ENCODE measurements at places on chromosomes 1 and 21.

DNA sequence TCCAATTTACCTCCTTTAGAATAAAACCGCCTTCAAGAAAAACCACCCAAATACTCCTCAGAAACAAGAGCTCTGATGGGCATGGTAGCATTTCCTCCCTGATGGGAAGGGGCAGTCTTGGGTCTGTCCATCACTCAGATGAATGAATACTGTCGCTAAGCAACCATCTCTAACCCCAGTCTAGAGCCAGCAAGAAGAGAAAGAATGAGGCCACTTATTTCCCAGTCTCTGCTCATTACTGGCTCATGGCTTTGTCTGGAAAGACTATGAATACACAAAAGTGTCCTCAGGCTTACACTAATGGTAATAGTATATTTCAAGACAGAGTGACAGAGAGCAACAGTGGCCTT, 51.0 kb upstream of the F3 start:
- no peak for DNase-seq

- DNase-seq = no peak
Observed at GRCh38 chr1:95640746-95641145, 406.7 kb downstream of the RWDD3 start.

- DNase-seq = no peak
Observed at GRCh38 chr1:86714159-86714558, 9.8 kb downstream of the SH3GLB1 start.

DNA sequence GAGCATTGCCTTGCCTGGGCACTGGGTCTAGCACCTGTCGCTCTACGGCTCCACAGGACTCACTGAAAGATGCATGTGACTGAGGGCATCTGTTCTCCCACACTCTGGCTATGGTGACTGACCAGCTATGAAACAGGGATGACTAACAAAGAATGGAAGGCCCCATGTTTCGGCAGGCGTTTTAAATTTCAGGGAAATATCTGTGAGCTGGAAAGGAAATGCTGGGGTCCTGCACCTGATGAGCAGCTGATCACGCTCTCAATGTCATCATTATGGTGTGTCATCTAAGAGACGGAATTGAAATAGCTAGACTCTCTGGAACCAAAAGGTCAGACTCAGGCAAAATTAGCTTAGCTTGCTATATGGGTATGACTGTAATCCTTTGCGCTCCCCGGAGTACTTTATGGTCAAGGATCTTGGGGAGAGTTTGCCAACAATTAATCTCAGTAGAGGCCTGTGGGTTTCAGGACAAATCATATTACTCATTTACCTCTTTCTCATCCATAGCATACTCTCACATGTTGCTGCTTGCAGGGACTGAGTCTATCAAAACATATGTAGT, 24.5 kb upstream of the PALMD start:
- DNase-seq = no peak

DNA sequence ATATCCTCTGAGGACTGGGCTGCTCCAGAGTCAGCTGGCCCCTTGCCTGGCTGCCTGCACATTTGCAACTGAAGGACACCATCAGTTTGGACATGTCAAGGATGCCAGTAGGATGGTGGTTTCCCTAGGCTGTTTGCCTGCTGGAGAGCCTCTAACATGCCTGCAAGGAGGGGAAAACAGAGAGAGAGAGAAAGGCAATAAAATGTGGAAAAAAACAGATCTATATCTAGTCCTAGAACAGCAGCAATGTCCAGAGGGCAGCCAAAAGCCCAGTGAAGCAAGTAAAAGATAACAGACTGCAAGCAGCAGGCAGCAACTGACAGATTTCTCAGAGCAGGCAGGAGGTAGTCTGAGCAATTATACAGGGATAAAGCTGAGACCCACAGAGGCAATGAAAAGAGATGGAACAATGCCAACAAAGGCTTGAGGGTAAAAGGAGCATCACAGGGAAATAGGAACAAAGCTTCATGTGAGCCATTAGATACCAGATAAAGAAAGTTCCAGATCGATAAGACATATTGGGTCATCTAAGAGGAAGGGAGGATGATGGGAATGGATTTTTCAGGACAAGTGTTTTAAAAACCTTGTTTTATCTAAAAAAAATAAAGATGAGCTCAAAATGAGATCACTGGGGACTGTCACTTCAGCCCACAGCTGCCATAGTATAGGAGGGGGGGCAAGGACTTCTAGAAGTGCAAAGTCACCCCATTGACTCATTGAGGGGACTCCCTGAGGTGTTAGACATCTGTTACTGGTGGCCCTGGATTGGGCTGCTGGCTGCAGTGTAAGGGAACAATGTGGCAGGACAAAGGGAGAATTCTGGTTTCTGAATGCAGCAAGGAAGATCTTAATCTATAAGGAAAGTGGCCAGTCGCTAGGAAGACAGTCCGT, 38.6 kb upstream of the GADD45A start:
- no peak for DNase-seq

DNA sequence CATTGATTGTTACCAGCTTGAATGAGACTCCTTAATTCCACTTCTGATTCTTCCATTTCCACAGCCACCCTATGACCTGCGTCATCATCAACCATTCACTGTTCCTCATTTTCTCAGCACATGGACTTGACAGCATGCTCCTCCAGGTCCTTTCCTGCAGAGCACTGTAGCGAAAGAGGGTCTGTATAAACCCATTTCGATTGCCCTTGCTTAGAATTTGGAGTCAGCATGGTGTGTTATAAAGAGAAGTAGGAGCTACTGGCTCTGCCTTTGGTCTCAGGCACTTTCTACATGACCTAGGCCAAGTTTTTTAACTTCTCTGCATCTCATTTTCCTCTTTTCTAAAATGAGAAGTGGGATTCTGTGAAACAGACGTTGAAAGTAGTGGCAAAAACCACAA, 133.8 kb downstream of the AK5 start:
- no peak for DNase-seq

DNA sequence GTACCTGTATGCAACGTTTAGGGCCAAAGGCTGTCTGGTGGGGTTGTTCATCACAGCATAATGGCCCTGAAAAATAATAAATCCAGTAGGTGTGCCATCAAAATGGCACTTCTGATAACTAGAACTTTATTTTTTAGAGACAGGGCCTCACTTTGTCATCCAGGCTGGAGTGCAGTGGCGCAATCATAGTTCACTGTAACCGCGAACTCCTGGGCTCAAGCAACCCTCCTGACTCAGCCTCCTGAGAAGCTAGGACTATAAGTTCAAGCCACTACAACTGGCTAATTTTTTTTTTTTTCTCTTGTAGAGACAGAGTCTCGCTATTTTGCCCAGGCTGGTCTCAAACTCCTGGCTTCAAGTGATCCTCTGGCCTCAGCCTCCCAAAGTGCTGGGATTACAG, 4.7 kb downstream of the SNAPIN start:
- no peak for DNase-seq

- DNase-seq = no peak
Observed at GRCh38 chr1:198056255-198056654, 100.5 kb upstream of the NEK7 start.

DNA sequence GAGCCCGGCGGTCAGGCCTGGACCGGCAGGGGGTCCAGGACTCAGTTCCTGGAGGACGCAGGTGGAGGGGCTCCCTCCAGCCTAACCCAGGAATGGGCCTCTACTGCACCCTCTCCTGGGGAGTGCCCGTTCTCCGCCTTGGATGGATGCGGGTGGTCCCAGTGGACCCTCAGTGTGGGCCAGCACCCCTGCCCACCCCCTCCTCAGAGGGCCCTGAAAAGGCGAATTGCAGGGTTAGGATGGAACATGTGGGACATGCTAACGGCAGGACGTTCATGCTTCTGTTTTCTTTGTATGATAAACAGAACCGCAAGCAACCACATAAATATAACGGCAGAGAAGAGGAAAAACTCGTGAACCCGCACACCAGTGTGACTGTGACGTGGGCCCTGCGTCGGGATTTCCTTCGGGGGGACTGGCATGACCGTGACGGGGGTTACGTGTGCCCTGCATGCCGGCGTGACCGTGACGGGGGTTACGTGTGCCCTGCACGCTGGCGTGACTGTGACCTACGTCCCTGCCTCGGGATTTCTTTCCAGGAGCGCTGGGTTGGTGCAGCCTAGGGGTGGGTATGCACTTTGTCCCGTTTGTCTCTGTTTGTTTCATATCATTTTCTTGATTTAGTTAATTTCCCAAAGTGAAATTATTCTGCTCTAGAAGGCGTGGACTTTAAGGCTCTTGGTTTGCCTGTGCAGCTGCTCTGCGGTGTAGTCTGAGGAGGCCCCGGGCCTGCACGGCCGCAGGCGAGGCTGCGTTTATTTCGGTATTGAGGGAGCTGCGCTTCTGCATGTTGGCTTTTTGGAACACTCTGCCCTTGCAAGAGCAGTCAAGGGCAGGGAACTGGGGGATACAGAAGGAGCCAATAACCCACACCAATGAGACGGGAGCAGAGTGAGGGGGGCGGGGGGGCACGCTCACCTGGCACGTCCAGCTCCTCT, 3.1 kb downstream of the FTCD start:
- no peak for DNase-seq

- DNase-seq = no peak
Observed at GRCh38 chr1:25673456-25673855, 56.9 kb downstream of the MAN1C1 start.

- DNase-seq = no peak
Observed at GRCh38 chr1:33649759-33650158, 177.3 kb downstream of the ZSCAN20 start.

GRCh38 chr1:233667741-233668140, 53.8 kb downstream of the KCNK1 start:
- no peak for DNase-seq

GRCh38 chr1:203026031-203026665, at the start of gene PPFIA4:
PPFIA4 (plus strand) TSS chr1:203026491; CDS start chr1:203039009, 12,518 bp downstream.
- peak; percentile 89 for DNase-seq

DNA sequence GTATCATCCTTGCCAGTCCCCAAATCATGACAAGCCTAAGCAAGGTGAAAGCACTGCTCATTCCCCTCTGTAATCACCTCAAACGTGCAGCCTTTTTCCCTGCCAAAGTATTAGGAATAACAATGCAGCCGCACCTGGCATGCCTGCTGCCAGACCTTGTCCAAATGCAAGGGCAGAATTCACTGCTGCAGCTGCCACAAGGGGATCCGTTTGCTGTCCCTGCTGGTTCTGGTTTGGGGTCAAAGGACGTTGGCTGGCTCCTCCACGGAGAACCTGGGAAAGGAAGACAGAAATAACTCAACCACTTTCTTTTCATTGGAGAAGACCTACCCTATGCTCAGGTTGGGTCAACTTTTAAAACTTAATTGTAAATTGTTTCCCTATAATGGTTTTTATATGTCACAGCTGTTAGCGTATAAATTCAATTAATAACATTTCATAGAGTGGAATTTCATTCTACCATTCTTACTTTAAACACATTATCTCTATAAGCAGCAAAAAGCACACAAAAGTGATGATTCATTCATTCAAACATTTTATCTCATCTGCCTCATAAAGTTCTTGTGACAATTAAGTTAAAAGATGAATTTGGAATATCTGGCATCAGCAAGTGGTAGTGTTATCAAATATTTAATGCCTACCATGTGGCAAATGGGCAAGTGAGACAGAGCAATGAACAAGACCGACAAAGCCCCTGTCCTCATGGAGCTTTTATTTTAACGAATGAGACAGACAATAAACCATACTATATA, 59.8 kb upstream of the SDC3 start:
- DNase-seq = no peak

GRCh38 chr21:21165063-21165645, 166.9 kb downstream of the NCAM2 start:
- no peak for DNase-seq

- DNase-seq = peak; percentile 98
Observed at GRCh38 chr21:37366482-37367316, at the start of gene DYRK1A. DYRK1A (plus strand) TSS chr21:37366773; CDS start chr21:37420375, 53,602 bp downstream.

- no peak for DNase-seq
Observed at GRCh38 chr1:39427374-39427773, 64.1 kb upstream of the BMP8A start.

GRCh38 chr1:61842863-61843514, 100.7 kb downstream of the PATJ start:
- no peak for DNase-seq

DNA sequence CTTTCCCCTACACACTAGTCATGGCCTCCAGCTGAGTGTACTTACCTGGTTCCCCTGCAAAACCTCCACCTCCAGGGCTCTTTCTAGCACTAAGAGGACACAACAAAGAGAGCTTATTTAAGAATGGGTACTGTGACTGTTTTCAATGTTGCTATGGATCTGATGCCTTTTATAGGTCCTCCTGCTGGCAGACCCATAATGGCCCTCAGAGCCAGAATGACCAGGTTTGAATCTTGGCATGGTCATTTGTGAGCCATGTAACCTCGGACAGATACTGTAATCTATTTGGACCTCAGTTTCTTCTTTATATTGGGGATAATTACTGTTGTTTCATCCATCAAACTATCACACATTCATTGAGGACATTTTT, 137.6 kb upstream of the USP24 start:
- DNase-seq = no peak

DNA sequence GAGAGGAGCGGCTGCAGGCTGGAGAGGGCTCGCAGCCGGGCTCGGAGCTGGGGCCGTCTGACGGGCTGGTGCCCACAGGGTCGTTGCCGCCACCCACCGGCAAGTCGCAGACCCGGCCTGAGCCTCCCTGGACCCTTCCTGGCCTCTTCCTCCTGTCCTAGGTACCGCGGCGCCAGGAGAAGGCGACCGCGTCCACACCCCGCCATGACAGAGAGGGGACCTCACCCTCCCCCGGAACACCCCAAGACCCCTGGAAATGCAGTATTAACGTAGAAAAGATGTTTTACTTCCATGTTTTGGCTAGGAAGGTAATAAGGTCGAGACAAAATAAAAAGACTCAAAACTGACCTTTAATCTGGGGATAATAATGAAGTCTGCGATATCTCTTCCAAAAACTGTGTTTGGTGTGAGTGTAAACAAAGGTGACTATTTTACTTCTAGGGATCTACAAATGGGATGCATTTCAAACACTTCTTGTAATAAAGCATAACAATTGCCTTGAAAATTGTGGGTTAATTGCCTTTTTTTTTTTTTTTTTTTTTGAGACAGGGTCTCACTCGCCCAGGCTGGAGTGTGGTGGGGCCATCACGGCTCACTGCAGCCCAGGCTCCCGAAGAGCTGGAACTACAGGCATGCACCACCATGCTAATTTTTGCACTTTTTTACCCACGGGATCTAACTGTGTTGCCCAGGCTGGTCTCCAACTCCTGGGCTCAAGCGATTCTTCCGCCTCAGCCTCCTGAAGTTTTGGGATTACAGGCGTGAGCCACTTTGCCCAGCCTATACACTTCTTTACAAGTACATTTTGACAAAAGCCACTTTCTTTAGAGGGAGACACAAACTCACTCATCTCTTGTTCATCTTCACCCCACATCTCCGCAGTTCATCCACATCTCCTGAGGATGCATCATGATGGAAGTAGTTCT, 838 bp upstream of the RSRP1 start:
- DNase-seq = no peak

GRCh38 chr1:115051850-115052249, 22.2 kb downstream of the TSHB start:
- DNase-seq = no peak

DNA sequence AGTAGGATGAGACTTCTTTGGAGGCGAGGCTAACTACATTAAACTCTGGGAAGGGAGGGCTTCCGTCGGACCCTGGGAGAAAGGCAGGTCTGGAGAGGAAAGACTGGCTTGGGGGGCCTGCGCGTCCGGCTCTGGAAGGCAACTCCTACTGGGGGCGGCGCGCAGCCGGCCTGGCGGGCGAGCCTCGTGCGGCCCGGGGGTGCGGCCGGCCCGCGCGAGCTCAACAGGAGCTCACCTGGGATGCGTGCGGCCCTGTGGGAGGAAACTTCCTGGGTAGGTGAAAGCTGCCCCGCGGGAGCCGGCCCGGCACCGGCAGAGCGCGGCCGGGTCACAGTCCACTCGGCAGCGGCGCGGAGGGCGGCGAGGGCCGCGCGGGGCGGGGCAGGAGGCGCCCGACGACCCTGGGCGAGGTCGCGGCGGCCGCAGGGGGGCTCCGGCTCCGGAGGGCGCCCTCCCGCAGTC, 449 bp downstream of the EPS15 start:
- DNase-seq = peak; percentile 20

- no peak for DNase-seq
Observed at GRCh38 chr1:230250666-230251065, 175.5 kb downstream of the PGBD5 start.

All from effector memory CD8-positive, alpha-beta T cell (primary cell).